ENCODE measurements at places on chromosomes 16 and 17. TPM values are rescaled to one million over a fixed set of nuclear protein-coding genes. Genes with fewer than 3 reads are reported as not detected.

DNA sequence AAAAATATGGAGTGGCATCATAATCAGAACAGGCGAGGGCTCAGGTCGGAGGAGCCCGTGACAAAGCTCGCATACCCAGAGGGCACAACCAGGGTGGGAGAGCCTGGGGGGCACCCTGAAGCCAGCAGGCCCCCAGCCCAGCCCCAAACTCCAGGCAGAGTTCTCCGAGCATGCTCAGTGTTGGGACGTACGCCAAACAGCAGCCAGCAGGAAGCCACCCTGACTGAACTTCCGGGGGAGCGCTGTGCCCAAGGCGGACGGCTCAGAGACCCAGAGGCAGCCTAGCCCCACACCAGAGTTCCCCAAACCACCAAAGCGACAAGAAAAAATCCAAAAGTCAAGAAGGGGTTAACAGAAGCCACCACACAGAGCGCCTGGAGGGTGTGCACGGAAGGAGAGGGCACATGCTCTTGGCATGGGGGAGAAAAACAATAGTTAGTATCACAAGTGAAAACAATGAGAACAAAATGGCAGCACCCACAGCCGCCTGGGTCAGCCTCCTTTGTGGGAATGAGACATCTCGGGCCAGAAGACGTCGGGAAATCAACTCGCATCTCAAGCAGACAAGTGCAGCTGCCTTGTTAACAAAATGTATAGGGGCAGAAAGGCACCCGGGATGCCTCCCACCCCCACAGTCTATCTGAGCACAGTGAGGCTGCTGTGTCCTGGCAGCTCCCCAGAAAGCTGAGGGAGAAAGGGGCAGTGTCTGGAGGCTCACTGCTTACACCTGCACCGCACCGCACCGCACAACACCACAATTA lies 11.9 kb downstream of the EXOC7 start:
- DNase-seq, result no peak

- no peak for DNase-seq
Observed at GRCh38 chr17:64647817-64648216, 14.3 kb downstream of the SMURF2 start.

DNA sequence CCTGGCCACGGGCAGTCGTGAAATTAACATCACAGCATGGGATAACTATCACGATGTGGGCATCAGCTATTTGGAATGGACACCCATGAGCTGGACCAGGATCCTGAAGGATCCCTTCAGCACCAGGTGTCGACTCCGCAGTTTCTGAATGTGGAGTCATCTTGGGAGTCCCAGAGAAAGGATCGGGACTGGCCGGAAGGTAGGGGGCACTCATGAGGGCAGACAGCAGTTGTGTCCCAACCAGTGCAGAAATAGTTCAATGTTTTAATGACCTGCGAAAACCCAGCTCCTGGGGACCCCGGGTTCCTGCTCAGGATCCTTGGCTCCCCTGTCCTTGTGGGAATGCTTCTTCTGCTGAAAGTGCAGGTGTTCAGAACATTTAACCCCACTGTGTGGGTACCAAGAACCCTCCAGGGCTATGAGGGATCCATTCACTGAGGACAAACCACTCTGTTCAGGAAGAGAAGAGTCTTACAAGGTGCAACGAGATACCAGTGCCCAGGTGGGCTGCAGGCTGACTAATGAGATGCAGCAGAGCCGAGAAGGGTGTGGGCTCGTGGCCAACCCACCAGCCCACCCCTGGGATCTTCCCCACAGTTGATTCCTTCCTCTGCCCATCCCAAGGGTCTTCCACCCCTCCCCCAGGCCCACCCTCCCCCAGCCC lies 154.8 kb downstream of the SALL1 start:
- DNase-seq, result no peak

DNA sequence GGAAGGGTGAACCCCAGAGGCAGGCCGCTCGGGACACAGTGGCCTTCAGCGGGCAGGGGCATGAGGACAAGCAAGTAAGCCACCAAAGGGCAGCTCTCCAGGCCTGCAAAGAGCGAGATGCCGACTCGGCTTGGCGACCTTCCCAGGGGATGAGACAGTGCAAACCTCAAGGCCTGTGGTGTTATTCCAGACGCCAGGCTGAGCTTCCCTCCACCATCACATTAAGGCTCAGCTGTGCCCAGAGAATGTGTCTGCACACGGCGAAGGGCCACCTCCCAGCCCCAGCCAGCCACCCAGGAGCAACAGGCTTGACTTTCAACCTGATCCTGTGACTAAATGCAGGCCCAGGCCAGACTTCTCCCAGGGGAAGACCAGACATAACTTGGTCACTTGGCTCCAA lies 251.4 kb downstream of the SOX9 start:
- DNase-seq, result no peak

The GTF3C1 gene
- 105 TPM for polyA plus RNA-seq

DNA sequence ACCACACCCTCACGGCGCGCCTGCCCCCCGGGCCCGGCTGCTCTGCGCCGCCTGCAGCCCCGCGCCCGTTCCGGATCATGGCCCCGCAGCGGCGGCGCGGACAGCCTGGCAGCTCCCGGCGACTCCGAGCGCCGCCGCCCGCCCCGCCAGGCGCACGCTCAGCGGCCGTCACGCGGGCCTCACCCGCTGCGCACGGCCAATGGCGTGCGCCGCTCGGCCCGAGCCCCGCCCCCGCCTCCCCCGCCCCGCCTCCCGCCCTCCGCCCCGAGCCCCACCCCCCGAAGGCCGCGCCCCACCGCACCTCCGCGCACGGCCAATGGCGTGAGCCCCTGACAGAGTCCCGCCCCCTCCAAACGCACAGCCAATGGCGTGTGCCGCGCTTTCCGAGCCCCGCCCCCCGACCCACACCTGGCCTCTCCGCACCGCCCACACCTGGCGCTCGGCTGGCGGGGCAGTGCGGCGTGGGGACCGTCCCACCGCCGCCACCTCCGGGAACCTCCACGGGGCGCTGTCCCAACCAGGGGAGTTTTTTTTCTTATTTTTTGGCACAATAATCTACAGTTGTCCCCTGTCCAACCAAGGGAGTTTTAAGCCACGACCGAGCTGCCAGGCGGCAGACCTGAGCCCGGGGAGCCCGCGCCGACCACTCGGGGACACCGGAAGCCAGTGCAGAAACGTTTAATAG lies at the start of gene PCYT2:
Gene PCYT2 (minus strand): TSS at position 123 of the 685 bp plus-strand sequence. CDS start 44 bp downstream, at position 79.
- peak; percentile 87 for DNase-seq

The DLX4 gene
- polyA plus RNA-seq, result 2.0 TPM

- DNase-seq, result peak; percentile 16
Observed at GRCh38 chr17:58710948-58711552, 18.6 kb downstream of the RAD51C start.

- no peak for DNase-seq
Observed at GRCh38 chr17:56727876-56728617, 105.7 kb downstream of the C17orf67 start.

The QRICH2 gene
- 5.9 TPM for polyA plus RNA-seq

DNA sequence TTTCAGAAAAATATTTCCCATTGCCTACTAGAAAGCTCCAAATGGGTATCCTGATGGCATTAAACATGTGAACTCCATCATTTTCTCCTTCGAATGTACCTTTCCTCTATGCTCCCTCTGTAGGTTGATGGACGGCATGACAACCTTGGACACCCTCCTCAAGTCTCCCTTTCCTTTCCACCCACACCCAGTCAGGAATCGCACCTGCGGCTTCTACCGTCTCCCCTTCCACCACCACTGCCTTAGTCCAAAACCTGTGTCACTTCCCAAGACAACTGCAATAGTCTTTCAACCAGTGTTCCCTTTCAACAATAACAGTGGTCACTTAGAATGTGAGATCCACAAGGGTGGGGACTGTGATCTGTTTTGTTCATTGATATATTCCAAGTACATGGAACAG lies 233.1 kb upstream of the AXIN2 start:
- no peak for DNase-seq

GRCh38 chr16:68070806-68071517 lies 14.2 kb upstream of the NFATC3 start:
- DNase-seq, result no peak

- no peak for DNase-seq
Observed at GRCh38 chr16:10616419-10616755, 36.0 kb upstream of the EMP2 start.

- DNase-seq, result peak; percentile 77
Observed at GRCh38 chr17:39209317-39210092, 9.4 kb downstream of the RPL19 start.

The NUPR1 gene
- 51.1 TPM for polyA plus RNA-seq

The MVD gene
- 28.6 TPM for polyA plus RNA-seq

DNA sequence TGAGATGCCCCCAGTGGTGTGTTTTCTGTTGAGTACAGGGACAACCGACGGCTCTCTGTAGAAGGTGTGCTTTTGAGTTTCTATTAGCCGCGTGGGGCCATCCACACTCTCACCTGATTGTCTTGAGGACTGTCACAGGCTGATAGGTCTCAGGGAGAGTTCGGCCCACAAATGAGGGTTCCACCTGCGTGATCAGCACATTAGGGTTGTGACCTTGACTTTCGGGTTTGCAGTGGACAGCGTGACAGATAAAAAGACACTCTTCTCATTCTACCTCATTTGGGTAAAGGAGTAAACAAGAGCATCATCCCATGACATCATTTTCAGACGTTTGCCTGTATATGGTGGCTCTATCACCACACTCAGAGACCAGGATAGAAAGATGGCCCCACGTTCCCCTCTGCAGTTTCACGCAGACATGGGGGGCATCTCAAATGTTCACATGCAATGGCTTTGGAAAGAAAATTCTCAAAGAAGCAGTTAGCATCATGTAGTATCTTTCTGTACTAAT lies 74.3 kb upstream of the MRTFB start:
- DNase-seq, result no peak

All from right lung (tissue), 10 donors.